ENCODE measurements at places on chromosomes 3 and 15. TPM values are rescaled to one million over a fixed set of nuclear protein-coding genes. Genes with fewer than 3 reads are reported as not detected.

Gene SLC7A14
- total RNA-seq: 5.2 TPM

Gene AGBL1
- total RNA-seq: 0.98 TPM

Gene PLSCR5
- total RNA-seq: 0.25 TPM

Gene SLC28A2
- total RNA-seq: not detected

Gene MEX3B
- 55.3 TPM for total RNA-seq

Measured in temporal lobe (tissue), 4 donors.